ENCODE measurements at places on chromosomes 5 and 9. TPM values are rescaled to one million over a fixed set of nuclear protein-coding genes. Genes with fewer than 3 reads are reported as not detected.

Gene ARID3C
- 0.80 TPM for total RNA-seq

Gene WDR70
- 42.5 TPM for total RNA-seq

Gene KLHL9
- total RNA-seq, result 32.0 TPM

Gene CXXC5
- 66.3 TPM for total RNA-seq

Gene RNF224
- 0.24 TPM for total RNA-seq

Gene RNF183
- 0.50 TPM for total RNA-seq

Gene C1QTNF3
- total RNA-seq, result 3.5 TPM

Gene SPINK5
- 2.2 TPM for total RNA-seq

Gene PCDHA9
- 2.6 TPM for total RNA-seq

Gene C5orf52
- total RNA-seq, result not detected

GRCh38 chr9:133583586-133583985, 25.6 kb downstream of the FAM163B start:
- no peak for DNase-seq

DNA sequence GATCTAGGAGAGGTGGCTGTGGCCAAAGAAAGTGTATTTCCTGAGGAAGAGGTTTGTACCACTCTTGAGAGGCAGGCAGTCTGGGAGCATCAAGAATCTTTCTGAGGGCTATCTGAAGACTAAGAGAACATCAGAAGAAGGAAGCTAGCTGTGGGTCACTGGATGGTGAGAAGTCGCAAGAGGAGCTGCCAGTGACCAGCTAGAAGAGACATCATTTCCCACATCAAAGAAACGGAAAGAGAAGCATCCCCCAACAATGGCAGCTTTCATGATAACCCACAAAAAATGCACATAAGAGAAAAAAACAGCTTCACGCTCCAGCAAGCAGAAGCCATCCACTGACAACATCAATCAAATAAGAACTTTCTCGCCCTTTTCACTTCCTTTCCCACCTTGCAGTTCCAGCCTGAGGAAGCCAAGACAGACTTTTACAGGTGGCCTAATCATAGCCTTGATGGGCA, 25.0 kb upstream of the CEP78 start:
- DNase-seq, result no peak

- DNase-seq, result peak; percentile 53
Observed at GRCh38 chr5:68433923-68434879, 218.6 kb downstream of the PIK3R1 start.

- DNase-seq, result no peak
Observed at GRCh38 chr9:80555782-80556325, 984.1 kb downstream of the TLE4 start.

DNA sequence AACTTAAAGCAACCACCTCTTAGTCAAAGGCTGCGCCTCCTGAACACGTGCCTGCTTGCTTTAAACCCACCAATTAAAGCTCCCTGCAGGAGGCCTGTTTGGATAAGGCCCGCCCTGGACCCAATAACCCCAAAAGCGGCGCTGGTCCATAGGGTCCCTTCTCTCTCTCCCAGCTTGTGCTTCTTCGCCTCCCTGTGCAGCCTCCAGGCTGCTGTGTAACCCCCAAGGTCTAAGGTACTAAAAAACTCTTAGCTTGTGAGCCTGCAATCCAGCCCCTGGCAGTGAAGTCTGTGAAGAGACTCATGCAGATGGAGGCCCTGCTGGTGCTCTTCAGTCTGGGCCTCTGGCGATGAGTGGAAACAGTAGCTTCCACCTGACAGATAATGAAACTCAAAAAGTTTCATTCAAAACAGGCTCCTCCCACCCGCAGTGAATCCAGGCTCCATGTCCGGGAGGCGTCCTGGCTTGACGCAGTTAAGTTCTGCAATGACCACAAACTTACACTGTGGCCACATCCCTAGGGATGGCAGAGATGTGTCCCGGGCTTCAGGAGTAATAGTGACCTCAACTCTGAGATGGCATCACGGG, 97.3 kb downstream of the PRRT1B start:
- no peak for DNase-seq

DNA sequence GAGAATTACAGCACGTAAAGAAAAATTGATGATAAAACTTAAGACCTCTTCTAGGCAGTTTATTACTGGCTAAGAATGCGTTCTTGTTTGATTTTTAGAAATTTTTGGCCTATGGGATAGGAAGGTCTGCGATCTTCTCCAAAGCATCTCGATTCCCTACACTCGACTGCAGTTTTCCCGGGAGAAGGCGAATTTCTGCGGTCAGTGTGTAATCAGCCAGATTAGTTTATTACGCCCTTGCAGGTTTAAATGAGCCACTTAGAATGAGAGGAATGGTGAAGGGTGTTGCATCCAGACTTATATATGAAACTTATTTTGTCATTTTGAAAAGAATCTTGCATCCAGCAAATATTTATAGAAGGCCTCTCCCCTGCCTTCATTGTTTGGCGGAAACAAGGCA, 1.2 kb downstream of the MTAP start:
- DNase-seq, result no peak

DNA sequence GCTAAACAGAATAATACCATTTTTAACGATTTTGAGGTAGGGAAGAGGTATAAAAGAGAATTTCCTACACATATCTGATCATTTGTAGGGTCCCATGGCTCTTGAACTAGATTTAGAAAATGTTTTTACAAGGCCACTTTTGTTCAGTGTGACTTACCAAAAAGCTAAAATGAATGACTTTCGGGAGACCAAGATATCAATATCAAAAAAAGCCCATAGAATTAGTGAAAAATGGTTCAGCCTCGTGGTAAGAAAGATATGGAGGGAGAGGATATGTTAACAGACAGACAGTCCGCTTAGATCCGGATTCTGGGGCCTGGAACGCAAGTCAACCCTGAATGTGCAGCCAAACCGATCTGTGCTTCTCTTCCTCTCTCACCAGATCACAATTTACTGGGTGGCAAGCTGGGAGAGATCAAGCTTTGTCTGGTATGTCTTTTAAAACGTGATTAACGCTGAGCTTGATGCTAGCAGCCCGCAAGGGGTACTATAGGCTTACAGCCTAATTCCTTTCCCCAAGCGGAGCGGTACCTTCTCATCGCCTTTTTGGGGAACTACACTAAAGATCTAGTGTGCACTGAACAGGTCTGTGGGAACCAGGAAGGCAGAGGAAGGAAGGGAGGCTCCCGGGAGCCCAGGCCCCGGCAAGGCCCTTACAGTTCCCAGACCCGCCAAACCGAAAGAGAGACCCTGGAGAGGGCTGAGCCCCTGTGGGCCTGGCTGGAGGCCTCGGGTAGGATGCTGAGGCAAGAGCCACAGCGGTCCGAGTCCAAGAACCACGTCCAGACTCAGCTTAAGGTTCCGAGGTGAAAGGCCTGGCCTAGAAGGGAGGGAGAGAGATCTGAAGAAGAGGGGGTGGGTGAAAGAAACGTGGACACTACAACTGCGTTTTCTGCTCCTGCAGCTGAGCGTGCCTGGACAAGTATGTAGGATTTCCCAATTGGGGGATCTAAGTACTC, 2.9 kb downstream of the NR2F1-AS1 start:
- no peak for DNase-seq

DNA sequence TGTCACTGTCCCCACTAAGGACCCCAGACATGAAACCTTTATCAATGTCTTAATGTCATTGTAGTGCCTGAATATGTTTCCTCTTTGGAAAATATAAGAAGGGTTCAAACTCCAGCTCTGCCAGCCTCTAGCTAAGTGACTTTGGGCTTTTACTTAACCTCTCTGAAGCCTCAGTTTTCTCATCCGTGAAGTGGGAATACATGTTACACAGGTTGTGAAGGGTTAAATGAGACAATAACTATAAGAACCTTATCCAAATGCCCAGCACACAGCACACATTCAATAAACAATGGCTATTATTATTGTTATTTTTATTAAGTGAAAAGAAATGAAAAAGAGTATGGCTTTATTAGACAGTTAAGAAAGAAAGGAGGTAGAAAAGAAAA, 15.7 kb upstream of the IGFBPL1 start:
- no peak for DNase-seq

- DNase-seq, result no peak
Observed at GRCh38 chr9:80144406-80144805, 572.6 kb downstream of the TLE4 start.

DNA sequence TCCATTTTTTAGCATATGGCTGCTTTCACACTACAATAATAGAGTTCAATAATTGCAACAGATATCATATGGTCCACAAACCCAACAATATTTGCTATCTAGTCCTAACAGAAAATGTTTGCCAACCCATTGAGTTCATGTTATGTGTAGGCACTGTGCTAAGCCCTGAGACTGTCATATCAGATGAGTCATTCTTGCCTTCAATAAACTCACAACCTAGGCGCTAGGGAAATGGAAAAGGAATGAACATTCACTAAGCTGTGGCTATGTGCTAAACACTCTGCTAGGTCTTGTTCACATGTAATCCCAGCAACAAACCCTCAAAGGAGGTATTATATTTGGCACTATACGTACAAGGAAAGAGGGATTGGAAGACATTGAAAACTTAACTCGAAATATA, 8.4 kb upstream of the TIMD4 start:
- DNase-seq, result no peak

DNA sequence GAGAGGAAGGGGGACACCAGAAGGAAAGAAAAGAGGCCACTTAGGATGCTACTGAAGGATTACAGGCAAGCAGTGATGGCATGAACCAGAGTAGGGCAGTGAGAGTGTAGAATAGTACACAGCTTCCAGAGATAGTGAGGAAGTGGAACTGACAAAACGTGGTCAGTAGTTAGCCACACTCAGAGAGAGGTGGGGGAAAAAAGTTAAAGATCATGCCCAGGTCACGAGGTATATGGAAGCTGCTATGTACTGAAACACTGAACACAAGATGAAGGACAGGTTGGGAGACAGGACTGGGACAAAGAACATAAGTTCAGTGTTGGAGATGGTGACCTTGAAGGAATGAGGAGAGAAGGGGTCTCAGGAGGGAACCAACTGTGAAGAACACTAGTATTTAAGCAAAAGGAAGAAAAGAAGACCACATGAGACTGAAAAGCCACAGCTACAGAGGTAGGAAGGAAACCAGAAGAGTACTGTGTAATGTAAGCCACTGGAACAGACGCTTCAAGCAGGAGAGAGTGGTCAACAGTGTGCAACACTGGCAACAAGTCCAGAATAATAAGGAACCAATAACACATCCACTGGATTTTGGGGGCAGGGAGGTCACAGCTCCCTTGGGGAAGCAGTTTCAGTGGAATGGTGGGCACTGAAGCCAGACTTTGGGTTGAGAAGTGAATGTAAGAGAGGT, 45.5 kb downstream of the ELL2 start:
- no peak for DNase-seq

DNA sequence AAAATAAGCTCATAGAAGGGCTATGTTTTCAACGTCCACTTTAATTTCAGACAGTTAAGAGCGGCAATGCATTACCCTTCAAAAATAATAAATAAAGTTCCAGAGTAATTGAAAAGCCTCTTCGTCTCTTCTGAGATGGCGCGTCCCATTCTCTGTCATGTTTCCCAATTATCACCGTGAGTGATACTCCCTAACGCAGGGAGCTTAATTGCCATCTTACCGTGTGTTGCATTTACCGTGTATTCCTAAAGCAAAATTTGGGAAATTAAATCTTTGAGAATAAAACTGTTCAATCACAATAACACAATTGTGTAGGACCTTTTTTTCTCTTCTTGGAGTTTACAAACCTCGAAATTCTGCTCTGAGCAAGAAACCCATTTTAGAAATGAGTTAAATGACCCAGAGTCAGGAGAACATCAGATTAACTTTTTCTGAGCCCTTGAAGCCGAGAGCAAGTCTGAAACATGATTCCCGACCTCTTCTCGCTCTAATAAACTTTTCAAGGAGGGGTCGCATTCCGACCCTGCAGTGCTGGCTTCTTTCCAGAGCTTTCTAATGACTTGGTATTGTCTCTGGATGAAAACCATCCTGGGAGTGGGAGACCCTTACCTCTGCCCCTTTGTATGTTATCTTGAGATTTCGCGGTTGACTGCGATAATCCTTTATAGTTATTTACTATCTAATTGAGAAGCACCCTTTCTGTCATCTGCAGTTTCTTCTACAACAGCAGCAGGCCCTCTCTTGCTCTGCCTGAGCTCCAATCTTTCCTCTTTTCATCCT, 251.5 kb downstream of the FSTL4 start:
- DNase-seq, result peak; percentile 52

GRCh38 chr5:66174338-66174737, 30.2 kb downstream of the SREK1 start:
- no peak for DNase-seq

DNA sequence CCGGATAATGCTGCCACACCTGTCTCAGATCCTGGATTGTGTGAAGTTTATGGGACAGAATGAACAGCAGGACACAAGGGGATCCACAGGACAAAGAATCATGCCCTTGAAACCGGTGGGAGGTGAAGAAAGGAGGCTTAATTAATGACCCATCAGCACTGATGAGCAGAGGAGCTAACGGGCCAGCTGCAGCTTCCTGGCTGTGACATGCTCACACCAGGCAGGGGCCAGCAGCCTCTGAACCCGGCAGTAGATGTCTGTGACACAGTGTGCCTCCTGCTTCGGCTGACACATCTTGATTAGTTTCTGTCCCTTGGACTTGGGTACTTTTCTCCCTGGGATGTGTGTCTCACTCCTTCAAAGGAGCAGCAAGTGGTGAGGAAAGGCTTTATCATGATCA, 328.8 kb upstream of the BRINP1 start:
- peak; percentile 77 for DNase-seq

DNA sequence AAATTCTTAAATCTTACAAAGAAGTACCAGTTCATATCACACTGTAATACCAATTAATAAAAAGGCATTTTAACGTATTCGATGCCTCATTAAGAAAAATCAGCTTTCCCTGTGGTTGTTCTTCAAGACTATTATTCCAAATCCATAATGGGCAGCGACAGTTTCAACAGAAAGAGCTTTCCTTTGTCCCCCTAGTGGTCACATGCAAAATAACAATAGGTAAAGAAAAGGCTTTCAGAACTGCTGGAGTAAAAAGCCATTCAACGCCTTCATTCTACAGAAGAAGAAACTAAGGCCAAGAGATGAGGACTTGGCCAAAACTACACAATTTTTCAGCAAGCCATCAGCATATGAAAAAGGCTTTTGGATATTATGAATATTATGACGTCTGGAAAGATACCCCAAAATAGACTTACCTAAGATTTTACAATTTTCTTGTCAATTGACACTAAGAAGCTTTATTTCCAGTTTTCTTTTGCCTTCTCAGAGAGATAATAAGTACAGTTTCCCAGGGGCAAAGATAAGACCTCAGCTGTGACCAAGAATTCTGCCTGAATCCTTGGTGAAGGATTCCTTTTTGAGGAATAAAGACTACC, 6.7 kb upstream of the CDH6 start:
- DNase-seq, result no peak

GRCh38 chr5:135263022-135263668, 135.9 kb downstream of the MACROH2A1 start:
- DNase-seq, result no peak

- peak; percentile 41 for DNase-seq
Observed at GRCh38 chr5:134543820-134544614, 18.5 kb downstream of the JADE2 start.

Measured in endodermal cell (in vitro differentiated cells).